AG04449 (cell line): ENCODE measurements at places on chromosomes 5 and 9.

DNA sequence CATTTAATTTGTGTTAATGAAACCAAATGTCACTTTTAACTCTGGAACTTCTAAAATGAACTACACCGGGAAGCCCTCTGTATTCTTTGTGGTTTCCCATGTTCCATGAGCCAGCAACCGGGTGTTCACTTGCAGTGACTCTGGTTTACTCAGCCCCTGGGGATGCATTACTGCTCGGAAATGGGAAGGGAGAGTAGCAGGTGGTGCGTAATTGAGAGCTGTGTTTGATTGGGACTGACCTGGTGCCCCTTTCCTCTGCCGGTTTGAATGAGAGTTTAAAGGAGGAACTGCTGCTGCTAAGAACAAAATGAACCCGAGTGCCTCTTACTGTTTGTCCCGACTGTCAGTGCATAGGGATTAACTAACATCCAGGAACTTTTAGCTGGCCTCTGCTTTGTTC lies 100.1 kb upstream of the DHFR start:
- DNase-seq = no peak

- no peak for DNase-seq
Observed at GRCh38 chr5:57432876-57433275, 49.7 kb downstream of the ACTBL2 start.

- no peak for DNase-seq
Observed at GRCh38 chr5:164214698-164215097, 709.3 kb downstream of the MAT2B start.

DNA sequence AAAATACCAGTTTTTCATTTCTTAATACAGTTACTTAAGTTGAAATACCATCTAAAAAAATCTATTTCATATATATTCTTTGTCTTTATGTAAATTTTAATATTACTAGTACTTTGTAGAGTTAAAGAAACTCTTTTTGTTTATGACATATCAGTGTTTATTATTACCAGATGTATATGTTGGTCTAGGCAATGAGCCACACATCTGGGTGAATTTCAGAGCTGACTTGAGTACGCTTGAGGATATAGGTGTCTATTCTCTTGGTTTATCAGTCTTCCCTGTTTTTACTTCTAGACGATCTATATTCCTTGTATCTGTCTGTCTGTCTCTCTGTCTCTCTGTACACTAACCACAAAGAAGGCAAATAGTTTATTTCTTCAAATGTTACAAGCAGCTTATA lies 2.9 kb downstream of the SMAD5 start:
- no peak for DNase-seq

DNA sequence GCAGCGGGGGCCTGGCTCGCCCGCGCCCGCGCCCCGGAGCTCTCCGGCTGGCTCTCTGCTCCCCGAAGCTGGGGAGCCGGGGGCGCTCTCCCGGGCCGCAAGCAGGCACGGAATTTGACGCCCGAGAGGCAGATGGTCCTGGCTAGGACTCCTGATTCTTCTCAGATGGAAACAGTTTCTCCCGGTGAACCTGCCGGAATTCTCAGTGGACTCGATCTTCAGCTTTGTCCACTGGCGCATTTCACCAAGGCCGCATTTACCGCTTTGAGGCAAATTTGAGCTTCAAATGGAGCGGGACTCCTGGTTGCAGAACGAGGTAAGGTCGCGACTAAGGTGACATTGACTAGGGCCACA lies 305.7 kb upstream of the KCNN2 start:
- DNase-seq = no peak

GRCh38 chr9:100229561-100229960 lies 123.2 kb downstream of the TEX10 start:
- no peak for DNase-seq

DNA sequence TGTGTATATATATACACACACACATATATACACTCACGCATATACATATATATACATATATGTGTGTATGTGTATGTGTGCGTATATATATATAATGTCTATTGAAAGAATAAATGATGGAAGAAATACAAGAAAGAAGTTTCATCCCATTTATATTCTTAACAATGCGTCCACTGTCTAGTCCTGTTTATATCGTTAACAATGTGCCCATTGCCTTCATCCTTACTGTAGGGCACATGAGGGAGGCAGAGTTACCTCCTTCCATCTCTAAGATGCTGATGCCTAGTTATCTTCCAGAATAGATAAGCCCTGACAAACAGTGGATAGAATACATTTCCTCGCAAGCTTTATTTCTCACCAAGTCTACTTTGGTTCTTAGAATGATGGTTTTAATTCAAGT lies 389.8 kb upstream of the SEMA6A start:
- no peak for DNase-seq

DNA sequence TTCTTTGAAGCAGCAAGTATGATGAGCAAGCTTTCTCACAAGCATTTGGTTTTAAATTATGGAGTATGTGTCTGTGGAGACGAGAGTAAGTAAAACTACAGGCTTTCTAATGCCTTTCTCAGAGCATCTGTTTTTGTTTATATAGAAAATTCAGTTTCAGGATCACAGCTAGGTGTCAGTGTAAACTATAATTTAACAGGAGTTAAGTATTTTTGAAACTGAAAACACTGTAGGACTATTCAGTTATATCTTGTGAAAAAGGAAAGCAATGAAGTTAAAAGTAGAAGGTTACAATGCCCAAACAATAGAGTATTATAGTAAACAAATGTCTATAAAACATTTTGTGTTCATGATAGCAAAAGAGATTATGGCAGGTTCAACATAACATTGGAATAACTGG lies 88.6 kb downstream of the JAK2 start:
- DNase-seq = no peak

DNA sequence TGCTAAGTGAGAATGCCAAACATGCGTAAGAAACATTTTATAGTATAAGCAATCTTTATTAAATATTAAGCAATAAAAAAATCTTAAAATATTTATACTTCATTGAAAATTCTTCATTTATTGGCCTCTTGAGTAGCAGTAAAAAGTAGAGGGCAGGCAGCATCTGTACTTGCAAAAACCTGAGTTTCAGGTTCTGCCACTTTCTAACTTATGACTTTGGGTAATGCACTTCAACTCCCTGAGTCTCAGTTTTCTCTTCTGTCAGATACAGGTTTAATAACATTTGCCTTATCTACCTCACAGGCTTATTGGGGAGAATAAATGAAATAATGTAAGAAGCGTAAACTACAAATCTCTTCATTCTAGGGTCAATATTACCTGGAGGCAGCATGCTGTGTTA lies 19.8 kb upstream of the MCTP1 start:
- DNase-seq = no peak

GRCh38 chr5:31415009-31415923 lies 116.6 kb downstream of the DROSHA start:
- no peak for DNase-seq

GRCh38 chr5:93274291-93274690 lies 306.7 kb downstream of the NR2F1-AS1 start:
- DNase-seq = no peak

DNA sequence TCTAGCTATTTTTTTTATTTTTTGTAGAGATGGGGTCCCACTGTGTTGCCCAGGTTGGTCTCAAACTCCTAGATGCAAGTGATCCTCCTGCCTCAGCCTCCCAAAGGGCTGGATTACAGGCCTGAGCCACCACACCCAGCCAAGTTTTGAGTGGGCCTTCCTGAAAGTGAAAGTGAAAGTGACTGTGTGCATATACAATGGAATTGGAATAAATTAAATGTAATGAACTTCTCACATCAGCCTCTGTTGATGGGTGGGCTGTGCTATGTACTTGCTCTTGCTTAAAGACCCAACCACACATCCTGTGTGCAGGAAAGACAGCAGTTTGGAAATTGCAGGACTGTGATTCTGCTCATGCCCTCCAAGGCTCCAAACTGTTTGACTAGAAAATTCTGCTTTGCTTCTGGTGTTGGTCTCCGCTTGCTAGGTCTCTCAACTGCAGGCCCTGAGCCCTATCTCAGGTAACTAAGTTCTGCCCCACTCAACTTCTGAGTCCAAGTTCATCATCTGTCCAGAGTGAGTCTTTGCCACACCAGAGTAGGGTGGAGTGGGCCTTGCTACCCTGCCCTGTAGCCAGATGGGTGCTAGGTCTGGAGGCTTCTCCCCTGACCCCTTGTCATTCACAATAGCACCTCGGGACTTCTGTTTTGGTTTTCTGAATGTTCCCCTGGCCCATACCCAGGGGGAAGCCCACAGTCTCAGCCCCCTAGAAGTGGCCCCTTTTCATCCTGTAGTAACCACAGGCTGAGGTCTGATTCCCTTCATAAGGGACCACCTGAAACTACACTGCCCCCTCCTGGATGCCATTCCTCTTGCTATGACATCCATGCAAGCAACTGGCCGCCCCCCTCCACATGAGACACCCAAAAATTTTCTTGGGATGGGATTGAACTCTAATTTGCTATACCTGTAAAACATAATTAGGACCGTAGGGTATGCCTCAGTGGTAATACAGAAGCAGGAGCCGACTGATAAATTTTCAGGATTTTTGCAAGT lies 36.5 kb upstream of the RAD23B start:
- no peak for DNase-seq

GRCh38 chr5:135327429-135328127 lies 71.5 kb downstream of the MACROH2A1 start:
- DNase-seq = no peak

- no peak for DNase-seq
Observed at GRCh38 chr5:107282061-107282460, 388.7 kb downstream of the EFNA5 start.

- DNase-seq = no peak
Observed at GRCh38 chr5:73234204-73234555, 61.2 kb downstream of the TMEM174 start.

DNA sequence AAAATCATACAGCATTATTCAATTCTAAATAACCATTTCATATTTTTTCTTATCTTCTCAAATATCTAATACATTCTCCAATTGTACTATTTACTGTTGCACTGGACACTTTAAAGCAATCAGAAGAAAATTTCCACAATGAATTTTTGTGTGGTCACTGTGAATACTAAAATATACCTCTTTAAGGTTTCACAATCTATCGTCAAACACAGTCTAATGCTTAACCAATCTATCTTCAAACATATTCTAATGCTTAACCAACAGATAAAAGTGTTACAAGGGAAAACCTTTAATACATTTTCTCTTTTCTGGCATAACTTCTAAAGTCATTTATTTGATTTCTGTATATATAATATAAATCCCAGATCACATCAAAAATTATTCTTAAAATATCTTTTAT lies 2035.5 kb upstream of the CDH6 start:
- no peak for DNase-seq

DNA sequence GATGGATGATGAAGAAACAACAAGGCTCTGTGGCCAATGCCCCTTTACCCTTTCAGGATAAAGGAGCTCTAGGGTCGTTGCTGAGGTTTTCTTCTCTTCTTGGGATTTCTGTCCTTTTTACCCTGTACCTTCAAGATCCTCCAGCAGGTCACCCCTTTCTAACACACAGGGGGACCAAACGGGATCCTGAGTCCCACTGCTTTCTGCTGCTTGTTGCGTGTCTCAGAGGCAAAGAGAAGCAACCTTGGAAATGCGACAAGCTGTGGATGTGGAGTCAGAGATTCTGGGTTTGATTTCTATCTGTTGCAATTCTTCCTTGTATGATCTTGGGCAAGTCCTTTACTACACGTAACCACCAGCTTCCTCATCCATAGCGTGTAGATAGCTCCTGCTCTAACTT lies 20.5 kb downstream of the GLRA1 start:
- no peak for DNase-seq

DNA sequence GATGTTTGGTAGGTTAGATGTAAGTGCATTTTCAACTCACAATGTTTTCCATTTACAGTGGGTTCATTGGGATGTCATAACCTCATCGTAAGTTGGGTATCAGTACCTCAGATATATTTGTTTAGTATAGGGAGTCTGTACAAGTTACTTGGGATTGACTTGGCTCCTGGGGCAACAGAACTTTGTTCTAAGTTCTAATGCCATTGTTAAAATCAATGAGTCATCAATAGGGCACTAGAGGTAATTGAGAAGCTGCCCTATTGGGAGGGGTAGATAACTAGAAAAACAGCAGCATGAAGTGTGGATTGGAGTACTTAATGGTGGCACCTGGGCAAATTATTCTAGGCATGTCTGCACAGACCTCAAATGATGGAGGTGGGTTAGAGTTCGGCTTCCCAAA lies 272.8 kb downstream of the DOCK8 start:
- no peak for DNase-seq

DNA sequence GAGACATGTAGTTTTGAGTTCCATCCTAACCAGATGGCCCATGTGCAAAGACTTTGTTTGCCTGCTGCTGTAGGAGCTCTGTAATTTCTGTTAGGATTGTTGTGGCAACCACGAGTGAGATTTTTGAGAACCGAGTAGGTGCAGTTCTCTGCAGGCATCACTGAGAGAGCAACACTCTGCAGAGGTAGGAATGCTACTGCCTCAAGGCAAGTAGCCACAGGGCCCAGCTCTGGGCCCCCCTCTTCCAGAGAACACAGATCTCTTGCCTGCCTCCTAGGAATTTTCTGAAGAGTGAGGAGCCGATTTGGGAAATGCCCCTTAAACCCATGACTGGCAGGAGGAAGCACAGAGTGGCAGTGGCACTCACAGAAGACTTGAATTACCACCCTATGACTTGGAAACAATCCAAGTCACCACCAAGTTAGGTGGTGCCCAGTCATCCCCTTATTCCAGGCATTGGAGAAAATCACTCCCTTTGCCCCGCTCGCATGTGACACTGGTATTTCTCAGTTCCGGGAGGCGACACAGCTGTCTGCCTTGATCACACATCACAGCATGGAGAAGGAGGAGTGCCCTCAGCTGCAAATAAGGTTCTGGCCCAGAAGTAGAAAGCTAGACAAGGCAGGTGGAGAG lies 52.5 kb upstream of the SLC2A8 start:
- DNase-seq = peak; percentile 53

DNA sequence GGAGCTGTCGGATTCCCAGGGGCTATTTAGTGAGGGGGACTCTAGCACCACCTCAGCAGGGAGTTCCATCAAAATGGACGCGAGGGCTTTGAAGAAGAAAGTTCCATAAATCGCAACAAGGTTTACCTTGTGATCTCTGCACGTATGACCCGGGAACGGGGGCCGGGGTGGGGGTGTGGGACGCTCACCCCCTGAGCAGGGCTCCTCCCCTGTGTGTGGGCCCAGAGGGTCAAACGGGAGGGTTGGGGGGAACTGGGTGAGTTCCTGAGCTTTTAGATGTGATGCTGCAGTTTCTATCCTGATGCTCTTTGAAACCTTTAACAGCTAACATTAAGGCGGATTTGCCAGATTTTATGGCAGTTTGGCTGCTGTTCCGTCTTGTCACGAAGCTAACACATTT lies 18.9 kb upstream of the LRRC14B start:
- DNase-seq = no peak

DNA sequence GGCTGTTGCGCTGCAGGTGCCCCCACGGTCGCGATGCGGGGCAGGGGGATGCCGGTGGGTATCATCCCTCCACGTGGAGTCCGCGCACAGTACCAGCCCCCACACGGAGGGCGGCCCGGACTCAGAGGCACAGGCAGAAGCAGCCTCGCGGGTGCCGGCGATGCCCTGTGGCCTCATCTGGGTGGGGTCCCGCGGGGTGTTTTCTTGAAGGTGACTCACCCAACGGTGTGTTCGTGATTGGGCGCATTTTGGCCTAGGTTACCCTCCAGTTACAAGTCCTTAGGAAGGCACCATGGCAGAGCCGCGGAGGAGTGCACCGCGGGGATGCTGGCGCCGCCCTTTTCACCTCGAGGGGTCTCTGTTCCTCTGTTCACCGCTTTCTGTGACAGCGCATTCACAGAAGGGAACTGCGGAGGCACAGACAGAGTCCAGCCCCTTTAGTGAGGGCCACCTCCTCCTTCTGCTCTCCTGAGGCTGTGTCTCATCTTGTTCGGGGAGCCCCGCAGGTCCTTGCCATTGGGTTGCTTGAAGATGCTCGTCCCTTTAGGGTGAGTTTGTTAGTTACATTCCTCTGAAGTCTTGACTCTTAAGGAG lies 21.6 kb upstream of the EXOC3 start:
- DNase-seq = no peak

GRCh38 chr9:125987420-125987819 lies 240.2 kb downstream of the PBX3 start:
- no peak for DNase-seq
